Right lung (tissue), 10 donors: ENCODE measurements at places on chromosomes 16 and 17.

- DNase-seq: no peak
Measured at GRCh38 chr17:31099016-31099415, 4.2 kb downstream of the NF1 start.

DNA sequence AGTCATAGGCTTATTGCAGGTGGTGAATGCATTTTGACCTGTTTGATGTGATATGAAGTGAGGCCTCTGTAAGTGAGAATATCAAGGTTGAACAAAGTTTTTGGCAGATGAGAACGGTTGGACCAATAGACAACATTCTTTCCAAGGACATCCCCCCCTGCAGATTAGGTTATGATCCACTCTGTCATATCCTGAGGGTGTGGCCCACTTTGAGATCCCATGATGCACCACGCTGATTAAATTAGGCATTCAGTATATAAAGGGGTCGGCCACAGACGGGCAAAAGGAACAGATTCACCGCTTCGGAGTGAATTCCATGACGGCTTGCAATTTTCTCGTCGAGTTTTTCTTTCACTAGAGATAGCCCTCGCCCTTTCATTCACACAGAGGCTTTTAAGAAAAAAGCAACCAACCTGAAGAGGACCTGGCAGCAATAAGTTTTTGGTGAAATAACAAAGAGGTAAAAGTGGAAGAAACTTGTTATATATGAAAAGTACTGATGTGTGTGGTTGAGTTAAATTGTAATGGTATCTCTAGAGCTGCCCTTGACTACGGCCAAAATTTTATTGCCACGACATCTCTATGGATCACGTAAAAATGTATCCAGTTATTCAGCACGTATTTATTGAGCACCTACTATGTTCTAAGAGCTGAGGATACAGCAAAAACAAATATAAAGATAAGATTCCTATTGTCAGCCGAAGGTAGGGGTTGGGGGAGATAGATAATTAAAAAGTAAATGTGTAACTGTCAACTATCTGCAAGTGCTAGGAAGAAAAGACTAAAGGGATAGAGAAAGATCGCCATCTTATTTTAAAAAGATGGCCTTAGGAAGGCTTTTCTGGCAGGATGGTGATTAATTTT lies 1.7 kb upstream of the RBBP6 start:
- DNase-seq: no peak

DNA sequence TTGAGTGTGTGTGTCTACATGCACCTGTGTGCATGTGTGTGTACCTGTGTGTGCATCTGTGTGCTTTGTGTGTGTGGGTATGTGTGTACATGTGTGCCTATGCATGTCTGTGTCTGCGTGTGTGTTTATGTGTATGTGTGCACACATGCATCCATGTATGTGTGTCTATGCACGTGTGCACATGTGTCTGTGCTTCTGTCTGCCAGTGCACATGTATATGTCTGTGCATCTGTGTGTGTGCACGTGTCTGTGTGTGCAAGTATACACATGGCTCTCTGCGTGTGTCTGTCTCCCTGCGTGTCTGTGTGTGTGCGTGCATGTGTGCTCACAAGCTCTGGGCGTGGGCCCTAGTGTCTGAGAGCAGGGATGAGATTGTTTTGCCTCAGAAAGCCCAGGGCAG lies 85.3 kb upstream of the SEC14L1 start:
- no peak for DNase-seq

DNA sequence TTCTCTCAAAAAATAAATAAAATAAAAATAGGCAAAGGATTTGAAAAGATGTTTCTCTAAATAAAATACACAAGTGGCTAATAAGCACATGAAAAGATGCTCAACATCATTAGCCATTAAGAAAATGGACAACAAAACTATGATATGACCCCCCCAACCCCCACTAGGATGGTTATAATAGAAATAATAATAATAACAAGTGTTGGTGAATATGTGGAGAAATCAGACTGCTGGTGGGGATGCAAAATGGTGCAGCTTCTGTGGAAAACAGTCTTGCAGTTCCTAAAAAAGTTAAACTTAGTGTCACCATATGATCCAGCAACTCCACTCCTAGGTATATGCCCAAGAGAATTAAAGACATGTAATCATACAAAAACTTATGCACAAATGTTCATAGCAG lies 9.0 kb upstream of the MYCBPAP start:
- no peak for DNase-seq

GRCh38 chr16:73171380-73171779 lies 123.5 kb upstream of the ZFHX3 start:
- DNase-seq: no peak

DNA sequence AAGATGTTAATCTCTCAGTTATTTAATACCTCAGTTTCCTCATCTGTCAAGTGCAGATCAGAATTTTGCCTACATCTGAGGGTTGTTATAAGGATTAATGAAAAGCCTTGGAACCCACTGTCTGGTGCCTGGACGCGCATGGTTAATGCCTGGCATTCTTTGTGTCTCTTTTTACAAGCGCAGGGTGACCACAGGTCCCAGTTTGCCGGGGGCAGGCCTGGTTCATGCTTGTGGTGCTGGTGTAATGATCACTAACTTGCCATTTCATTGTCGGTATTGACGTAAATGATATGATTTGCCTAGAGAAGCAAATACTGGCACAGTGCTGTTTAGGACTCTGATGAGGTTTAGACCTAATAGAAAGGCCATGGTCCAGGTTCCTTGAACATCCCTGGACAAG lies 23.1 kb downstream of the MRC2 start:
- DNase-seq: no peak

GRCh38 chr17:64244165-64244564 lies 18.9 kb downstream of the TEX2 start:
- no peak for DNase-seq

GRCh38 chr16:314795-315299 lies 31.9 kb downstream of the PDIA2 start:
- DNase-seq: no peak

DNA sequence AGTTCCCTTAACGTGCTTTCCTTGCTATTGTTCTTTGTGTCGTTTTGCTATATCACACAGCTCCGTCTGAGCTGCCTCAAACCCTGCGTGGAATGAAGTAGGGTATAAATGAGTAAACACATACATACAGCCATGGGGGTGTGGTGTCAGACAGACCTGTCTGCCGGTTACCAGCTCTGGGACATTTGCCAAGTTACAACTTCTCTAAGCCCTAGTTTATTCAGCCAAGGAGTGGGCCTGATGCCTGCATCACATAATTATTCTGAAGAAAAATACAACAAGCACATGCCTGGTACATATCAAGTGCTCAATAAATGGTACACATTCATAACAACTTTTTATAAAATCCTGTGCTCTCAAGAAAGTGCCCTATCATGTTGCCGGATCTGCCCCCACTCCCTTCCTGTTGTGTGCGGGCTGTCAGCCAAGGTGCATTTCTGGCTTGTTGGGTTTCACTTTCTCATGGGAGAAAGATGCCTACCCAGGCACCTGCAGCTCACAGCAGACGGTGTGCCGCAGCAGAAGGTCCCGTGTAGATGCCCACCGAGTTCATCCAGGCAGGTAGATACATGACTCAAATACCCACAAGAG lies 30.5 kb downstream of the SMPD3 start:
- no peak for DNase-seq

DNA sequence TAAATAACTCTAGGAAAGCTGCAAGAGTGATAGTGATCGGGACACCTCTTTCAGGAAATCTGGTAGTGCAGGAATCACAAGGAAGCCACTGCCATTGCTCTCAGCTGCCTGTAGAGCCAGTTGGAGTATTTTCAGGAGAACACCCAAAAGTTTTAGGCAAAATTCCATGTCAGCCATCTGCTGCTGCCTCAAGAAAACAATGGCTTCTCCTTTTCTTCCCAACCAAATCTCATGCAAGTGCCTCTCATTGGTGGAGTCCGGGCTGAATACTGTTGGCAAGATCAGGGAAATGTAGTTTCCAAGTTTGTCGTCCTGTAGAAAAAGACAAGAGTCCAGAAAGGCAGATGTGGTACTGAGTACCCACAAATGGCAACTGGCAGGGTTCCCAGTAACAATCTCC lies 54.9 kb upstream of the TANC2 start:
- DNase-seq: no peak

DNA sequence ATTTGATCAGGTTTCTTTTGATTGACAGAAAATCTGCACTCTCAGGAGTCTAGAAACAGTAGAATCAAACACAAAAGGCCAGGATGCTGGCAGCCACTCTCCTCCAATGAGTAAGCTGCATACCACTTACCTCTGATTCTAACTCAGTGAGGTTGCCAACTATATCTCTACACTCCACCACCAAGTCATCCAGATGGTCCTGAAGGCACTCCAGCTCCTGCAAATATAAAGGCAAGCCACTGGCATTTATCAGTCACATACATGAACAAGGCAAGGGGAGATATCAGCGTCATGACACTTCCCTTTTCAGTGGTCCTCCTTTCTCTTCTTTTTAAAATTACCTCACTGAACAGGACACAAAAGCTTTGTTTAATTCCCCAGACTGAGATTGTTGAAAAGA lies 53.1 kb upstream of the CLEC18B start:
- no peak for DNase-seq

DNA sequence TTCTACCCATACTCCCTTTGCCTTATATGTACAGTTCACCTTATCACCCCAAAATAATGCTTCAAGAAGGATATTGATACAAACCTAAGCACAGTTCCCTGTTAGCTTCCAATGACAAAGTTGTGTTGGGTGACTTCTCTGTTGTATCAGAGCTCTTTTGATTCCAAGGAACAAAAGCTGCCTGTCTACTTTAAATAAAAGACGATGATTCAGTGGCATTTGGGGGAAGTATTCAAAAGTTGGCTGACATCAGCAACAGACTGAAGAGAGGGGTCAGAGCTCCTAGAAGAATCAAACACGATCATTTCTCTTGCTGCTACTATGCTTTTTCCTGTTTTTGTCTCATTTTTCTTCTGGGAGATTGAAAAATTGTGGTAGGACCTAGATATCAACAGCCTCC lies 69.4 kb upstream of the CA10 start:
- DNase-seq: no peak

DNA sequence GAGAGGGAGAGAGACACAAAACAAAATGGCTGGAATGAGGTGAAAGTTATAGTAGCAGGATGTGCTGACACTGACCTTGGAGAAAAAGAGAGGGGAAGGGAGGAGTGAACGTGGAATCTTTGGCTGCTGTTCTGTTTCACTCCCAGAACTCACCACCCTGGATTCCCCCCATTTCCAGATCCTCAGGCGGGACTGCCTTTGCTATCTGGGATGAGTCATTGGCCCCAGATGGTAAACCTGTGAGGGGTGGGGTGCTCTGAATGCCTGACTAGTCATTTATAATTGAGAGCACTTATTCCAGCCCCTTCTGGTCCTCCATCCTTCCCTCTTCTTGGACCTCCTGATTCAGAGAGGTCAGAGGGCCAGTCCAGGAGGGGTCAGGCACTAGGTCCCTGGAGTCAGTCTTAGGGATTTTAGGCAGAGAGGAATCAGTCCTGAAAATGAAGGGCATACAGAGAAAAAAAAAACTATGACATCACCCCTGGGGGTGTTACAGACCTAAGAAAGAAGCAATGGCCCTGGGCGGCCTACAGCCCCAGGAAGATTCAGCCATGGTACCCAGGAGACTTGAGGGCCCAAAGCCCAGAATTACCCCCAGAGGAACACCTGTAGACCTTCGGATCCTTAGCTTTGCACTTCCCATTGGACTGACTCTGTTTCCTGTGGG lies 2.2 kb upstream of the ZG16 start:
- DNase-seq: no peak

GRCh38 chr17:50778988-50779387 lies 11.7 kb upstream of the ANKRD40CL start:
- no peak for DNase-seq

GRCh38 chr17:73550556-73550955 lies 93.7 kb downstream of the SDK2 start:
- no peak for DNase-seq

DNA sequence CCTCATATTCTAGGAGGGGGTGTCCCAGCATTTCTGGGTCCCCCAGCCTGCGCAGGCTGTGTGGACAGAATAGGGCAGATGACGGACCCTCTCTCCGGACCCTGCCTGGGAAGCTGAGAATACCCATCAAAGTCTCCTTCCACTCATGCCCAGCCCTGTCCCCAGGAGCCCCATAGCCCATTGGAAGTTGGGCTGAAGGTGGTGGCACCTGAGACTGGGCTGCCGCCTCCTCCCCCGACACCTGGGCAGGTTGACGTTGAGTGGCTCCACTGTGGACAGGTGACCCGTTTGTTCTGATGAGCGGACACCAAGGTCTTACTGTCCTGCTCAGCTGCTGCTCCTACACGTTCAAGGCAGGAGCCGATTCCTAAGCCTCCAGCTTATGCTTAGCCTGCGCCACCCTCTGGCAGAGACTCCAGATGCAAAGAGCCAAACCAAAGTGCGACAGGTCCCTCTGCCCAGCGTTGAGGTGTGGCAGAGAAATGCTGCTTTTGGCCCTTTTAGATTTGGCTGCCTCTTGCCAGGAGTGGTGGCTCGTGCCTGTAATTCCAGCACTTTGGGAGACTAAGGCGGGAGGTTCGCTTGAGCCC lies 11.6 kb downstream of the STH start:
- no peak for DNase-seq

- no peak for DNase-seq
Measured at GRCh38 chr17:1754430-1755112, 7.3 kb upstream of the SERPINF1 start.

- no peak for DNase-seq
Measured at GRCh38 chr17:35893751-35894150, 13.6 kb upstream of the CCL5 start.

GRCh38 chr17:75288770-75289114 lies 491 bp downstream of the SLC25A19 start:
- no peak for DNase-seq

GRCh38 chr16:57279780-57280638 lies 4.5 kb downstream of the PLLP start:
- DNase-seq: no peak

DNA sequence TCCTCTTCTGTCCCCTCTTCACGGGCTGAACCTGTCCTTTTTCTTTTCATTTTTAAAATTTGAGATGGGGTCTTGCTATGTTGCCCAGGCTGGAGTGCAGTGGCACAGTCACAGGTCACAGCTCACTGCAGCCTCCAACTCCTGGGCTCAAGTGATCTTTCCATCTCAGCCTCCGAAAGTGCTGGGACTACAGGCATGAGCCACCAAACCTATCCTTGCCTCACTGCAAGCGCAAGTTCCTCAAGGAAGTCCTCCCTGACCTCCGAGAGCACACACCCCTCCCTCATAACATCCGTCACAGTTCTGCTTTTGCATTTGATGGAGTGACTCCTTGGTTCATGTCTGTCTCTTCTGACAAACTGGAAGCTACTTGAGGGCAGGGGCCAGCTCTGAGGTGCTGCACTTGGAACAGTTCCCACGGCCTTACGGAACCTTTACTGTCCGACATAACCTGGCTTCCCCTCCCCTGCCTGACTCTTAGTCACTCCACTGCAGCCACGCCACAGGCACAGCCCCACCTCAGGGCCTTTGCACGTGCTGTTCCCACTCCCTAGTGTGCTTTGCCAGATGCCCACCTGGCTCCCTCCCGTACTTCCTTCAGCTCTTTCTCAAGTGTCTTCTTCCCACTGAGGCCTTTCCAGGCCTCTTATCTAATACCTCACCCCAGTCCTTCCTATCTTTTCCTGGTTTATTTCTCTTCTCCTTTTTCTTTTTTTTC lies 4.4 kb downstream of the TBX6 start:
- no peak for DNase-seq
